ENCODE measurements at places on chromosomes 3 and 15.

DNA sequence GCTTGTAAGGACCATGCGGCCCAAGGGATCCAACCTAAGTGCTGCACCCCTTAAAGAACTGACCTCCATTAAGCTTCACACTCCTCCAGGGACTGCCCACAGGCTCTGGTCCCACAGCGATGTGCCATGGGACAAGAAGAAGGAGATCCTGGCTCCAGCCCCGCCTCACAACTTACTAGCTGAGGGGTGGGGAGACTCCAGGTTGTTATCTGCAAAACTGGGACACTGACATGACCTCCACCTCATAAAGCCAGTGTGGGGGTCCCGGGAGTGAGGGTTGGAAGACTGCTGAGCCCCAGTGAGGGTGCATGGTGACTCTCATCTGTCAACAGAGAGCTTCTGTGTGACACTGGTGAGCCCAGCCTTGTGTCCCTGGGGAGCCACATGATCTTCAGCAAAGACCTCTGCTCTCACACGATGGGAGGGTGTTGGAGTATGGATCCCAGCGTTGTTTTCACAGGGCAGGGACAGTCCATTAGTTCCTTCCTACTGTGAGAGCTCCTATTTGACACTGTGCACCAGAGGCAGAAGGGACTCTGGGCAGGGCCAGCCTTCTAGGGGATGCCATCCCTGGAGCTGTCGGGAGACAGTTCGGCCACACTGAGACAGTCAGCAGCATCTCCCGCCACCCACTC is 26.7 kb downstream of the EAF1 start:
- no peak for DNase-seq

GRCh38 chr15:71400294-71400693 is 285.0 kb downstream of the THSD4 start:
- no peak for DNase-seq

- DNase-seq = no peak
Measured at GRCh38 chr3:71659864-71660591, 65.2 kb downstream of the EIF4E3 start.

DNA sequence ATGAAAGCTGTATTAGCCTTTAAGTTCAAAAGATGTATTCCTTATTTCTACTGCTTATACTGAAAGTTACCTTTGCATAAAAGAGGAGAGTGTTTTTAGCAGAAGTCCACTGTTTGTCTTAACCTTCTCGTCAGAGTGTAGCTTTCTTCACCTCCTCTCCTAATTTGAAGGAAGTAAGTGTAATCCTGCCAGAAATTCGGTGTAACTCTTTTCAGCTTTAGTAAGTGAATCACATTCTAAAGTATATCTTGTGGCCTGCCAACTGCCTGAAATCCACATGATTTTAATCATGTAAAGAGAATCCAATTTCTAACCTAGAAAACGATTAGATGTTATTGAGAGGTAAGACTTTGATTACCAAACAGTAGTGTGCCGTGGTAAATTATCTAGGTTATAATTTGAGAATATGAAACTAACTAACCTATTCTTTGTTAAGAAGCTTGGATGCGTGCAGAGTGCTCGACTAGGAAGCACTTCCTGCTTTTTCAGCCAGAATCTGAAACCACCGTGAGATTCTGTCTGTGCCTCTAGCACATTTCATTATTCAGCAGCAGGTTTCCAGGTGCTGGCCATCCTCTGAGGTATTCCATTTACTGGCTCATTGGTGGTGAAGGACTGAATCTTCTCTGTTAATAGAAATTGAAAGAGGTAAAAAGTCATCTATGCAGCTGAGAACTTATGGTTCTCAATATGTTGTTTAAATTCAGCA is 7.5 kb downstream of the GYG1 start:
- DNase-seq = peak; percentile 40

- peak; percentile 85 for DNase-seq
Measured at GRCh38 chr15:73700041-73700842, 16.1 kb downstream of the CD276 start.

GRCh38 chr3:60600848-60601247 is 650.4 kb downstream of the FHIT start:
- DNase-seq = no peak

DNA sequence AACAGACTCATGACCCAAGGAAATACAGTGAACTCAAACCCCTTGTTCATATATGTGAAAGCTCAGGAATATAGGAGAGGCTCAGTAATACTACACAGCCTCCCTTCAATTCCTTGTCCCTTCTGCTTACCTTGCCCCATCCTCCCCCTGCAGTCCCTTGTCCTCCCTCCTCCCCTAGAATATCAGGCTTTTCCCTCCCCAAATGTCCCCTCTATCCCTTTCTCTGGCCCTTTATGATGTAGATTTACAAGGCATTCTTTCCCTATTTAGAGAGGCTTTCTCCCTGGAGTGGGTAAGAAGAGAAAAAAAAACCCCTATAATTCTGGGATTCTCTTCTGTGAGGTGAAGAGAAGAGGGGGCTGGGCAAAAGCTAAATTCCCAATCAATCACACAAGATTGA is 64.9 kb upstream of the KBTBD8 start:
- DNase-seq = no peak

- DNase-seq = peak; percentile 59
Measured at GRCh38 chr3:119240101-119240590, 532 bp downstream of the B4GALT4 start.

DNA sequence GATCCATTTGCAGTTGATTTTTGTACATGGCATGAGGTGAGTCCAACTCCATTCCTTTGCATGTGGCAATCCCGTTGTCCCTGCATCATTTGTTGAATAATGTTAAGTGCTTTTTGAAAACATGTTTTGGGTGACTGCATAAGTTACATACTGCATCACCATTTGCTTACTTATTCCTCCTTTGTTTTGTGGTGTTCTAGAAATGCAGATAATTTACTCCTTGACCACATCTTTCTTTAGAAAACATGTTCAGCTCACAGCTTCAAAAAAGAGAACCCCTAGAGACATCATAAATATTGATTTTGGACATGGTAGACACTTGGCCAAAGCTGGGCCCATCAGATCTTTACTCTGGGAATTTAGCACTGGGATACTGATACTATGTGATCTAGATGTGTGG is 135.3 kb upstream of the DAZL start:
- DNase-seq = no peak

- DNase-seq = peak; percentile 45
Measured at GRCh38 chr15:75720787-75721479, 8.3 kb upstream of the CSPG4 start.

- no peak for DNase-seq
Measured at GRCh38 chr3:71973274-71974030, 188.5 kb upstream of the PROK2 start.

- no peak for DNase-seq
Measured at GRCh38 chr3:24344784-24345439, 149.7 kb downstream of the THRB start.

DNA sequence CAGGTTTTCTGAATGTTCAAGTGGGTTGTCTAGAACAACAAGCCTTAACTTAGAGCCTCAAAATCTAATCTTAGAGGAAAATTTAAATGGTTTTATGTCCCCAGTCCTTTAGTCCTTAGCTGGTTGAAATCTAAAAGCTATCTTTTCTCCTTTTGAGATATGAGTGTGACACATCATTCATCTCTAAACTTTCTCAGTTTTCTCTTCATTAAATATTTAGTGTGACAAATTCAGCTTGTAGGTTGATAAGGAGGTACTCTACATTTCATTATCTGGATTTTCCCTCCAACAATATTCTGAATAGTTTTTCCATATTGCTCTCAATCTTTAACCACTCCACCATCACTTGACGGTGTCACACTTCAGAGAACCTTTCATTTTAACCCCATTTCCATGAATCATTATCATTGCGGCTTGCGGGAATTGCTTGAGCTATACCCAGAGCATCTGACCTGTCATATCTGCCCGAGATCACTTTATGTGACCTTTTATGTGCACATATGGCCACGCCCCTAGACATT is 16.1 kb upstream of the ATP8B4 start:
- DNase-seq = peak; percentile 93

- no peak for DNase-seq
Measured at GRCh38 chr3:138776961-138777360, 57.8 kb downstream of the PIK3CB start.

DNA sequence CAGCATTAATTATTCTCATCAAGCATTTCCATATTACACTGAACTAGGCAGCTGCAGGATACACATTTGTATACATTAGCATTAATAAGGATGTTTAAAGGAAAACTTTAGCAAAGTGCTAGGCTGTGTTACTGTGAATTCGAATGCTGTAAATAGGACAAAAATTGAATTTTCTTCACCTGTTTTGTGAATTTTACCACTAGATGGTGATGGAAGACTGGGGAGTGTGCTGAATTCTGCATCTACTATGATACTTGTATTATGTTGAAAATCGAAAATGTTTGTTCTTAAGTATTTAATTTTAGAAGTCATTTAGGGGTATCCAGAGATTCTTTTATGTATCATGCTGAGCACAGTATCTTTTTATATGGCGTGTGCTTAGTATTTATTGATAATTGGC is 12.3 kb upstream of the P2RY14 start:
- DNase-seq = no peak

- no peak for DNase-seq
Measured at GRCh38 chr3:180332608-180333007, 269.4 kb upstream of the TTC14 start.

GRCh38 chr3:78697426-78697825 is 1070.4 kb downstream of the ROBO1 start:
- no peak for DNase-seq

DNA sequence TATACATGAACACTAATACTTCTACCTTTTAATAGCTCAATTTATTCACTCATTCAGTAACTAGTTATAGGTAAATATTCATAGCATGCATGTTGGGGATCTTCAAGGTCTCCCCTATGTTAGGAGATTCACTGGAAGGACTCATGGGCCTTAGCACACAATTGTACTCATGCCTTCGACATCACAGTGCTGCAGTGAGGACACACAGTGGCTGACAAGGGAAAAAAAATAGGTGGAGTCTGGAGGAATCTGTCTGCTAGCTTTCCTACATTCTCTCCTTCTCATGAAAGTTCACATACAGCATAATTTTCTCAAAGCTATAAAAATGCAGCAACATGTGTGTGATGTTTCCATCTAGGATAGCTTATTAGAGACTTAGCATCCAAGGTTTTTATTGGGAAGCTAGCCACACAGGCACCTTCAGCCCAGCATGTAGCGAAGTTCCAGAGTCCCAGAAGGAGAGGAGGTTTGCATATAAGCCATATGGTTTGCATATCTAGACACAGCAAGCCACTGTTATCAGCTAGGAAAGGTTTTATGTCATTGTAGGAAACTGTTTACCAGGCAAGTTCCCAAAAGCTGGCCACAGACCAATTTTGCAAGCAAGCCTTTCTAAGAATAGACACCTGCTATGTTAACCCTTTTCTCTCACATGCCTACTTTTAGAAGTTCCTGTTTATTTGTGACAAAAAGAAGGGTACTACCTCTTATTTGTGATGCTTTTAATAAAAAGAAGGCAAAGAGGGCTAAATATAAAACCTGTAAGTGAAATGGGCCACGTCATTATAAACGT is 46.4 kb downstream of the MORC1 start:
- no peak for DNase-seq

All from activated CD4-positive, alpha-beta T cell treated with anti-CD3 and anti-CD28 coated beads, Interleukin-2, Interleukin-6, amounts not matched to agents 100 ng/mL and 50 ng/mL, durations not matched to agents 16 hours and 8 hours (primary cell).